Retinal pigment epithelial cell (primary cell): ENCODE measurements at places on chromosomes 5 and 9.
A peak's percentile ranks its signal among the peaks of the same experiment; 100 is the strongest.

DNA sequence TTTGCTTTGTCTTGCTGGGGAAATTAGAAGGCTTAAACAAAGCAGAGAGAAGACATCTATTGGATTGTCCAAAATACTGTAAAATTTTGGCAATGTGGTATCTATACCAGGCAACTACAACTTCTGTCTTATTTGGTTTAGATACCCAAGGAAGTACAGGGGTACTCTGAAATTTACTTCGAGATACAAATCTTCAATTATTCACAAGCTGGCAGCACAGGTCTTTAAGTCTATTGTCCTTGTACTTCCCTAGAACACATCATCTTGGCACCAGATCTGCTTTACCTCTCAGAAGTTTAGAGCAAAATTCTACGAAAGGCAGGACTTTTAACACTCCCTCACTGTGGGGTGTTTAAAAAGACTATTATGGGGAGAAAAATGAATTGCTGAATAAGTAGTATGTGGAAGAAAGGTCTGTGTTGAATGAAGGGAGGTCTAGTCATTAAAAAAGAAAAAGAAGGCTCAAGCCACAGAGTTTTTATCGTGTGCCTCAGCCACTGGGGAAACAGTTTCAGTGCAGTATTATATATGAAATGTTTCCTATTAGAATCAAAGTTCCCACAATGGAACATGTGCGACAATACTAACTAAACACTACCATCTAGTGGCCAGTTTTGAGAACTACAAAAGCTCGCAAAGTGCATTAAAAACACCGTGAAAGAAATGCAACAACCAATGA lies 93.7 kb downstream of the PDE4D start:
- DNase-seq: no peak

GRCh38 chr9:17165764-17166163 lies 30.9 kb downstream of the CNTLN start:
- no peak for DNase-seq

DNA sequence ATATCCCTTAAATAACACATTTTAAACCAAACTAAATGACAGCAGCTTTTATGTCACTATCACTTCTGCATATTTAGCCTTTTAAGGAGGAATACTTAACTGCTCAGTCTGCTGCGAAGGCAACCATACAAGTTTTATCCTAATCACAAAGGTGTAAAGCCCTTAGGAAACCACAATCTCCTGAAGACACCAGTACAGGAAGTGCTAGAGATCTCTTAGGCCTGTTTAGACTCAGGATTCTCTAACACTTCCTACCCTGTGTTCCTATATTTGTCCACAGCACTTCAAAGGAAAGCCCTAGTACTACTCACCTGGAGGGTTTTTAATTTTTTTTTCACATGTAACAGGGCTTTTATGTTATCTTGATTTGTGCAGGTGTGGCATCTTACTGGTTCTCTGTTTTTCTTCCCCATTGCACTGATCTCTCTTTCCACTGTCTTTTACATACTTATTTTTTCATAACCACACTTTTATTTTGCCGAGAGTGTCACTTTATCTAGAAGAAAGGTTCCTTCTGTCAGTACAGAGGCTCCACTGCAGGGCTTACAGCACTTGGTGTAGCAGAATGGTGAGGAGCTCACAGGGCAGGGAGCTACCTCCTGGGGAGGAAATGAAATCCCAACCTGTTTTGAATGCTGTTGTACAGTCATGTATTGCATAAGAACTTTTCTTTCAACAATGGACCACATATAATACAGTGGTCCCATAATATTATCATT lies 1060.6 kb upstream of the ACO1 start:
- no peak for DNase-seq

GRCh38 chr9:98231770-98232478 lies 23.5 kb downstream of the TBC1D2 start:
- peak; percentile 96 for DNase-seq

DNA sequence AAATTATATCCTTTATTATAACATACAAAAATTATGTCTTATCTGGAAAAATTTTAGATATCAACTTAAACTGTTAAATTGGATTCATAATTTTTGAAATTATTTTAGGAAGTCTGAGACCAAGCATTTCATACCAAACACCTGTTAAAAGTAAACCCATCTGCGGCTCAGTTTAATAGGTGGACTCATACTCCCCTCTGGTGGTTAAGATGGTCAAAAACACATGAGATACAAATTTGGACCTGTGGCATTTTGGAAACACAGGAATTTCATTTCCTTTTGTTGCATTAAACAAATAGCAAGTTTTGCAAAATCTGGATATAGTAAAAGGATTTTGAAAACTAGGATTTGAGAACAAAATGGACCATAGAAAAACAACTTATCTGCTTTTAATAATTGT lies 53.7 kb downstream of the RGMB start:
- peak; percentile 7 for DNase-seq

- DNase-seq: no peak
Measured at GRCh38 chr5:138095100-138095907, 11.5 kb downstream of the WNT8A start.

- no peak for DNase-seq
Measured at GRCh38 chr9:131227959-131228460, 48.3 kb downstream of the FAM78A start.

DNA sequence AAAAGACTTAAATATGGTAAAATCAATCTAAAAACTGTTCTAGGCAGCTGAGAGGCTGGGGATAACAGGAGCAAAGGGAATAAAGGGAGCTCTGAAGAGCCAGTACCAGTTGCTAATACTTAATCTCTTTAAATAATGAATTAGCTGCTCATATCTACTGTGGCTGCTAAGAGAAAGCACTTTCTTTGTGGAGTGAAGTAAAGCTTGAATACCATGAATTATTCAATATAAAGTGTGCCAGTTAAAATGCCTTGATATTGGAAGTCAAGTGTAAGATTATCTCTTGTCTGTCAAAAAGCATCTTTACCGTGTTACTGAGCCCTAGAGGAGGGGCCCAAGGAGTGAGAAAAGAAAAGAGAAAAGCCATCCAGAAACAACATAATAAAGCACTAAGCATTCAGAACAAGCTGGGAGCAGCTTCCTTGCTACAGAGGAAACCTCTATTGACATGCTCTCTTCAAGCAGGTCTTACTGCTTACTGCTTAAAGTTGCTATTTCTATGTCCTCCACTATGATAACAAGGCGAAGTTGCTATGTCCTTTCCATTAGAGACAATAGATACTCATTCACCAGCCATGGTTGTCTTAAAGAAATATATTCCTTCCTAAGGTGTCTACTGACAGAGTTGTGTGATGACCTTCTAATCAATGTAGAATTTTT lies 297.4 kb downstream of the CETN3 start:
- no peak for DNase-seq

DNA sequence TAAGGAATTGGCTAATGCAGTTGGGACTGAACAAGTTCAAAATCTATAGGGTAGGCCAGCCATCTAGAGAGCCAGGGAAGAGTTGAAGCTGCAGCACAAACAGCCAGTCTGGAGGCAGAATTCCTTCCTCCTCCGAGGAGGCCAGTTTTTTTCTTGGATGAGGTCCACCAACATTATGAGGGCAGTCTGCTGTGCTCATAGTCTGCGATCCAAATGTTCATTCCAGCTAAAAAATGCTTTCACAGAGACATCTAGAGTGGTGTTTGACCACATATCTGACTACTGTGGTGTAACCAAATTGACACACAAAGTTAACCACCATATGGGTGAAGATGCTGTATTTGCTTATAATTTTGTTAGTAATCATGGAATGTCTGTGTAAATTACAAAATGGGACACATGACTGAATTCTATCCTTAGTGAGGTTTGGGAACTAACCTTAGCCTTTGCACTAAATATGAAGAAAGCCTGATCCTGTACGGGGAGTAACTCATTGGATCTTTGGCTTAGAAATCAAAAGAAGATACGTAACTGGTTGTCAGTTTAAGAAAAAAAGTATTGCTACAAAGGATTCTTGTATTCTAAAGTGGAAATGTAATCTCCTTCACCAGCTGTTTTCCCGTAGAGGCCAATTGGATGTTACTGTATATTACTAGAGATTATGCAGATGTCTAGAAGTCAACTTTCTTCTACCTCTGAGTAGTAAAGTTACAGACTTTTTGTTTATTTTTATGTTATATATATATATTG lies 70.6 kb downstream of the SPIN1 start:
- DNase-seq: no peak

- DNase-seq: no peak
Measured at GRCh38 chr9:93182572-93182971, 1.4 kb upstream of the WNK2 start.

- DNase-seq: no peak
Measured at GRCh38 chr9:110814159-110814558, 145.6 kb downstream of the MUSK start.

DNA sequence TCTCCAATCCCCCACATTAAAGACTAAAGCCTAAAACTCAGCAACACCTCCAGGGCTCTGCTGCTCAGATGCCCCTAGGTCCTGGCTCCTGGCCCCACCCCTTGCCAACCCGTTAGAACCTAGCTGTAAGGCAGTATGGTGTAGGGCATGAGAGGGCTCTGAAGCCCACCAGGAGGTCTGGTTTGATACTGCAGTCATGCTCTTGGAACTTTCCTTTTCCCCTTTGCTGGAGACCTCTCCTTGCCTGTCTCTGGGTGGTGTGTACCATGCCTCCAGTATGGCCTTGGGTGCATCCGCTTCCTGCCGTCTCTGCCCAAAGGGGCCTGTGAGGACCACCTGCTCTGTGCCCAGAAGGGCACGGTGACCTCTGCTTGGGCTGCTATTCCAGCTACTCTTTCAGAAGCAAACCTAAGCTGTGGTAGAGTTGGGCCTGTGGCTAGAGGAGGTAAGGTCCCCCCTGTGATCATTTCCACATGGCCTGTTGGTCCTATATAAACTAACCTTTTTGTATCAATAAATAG lies 3.5 kb downstream of the TENT4A start:
- no peak for DNase-seq

GRCh38 chr9:134571946-134572917 lies 69.4 kb upstream of the COL5A1 start:
- no peak for DNase-seq

GRCh38 chr5:1011226-1011631 lies 2.6 kb downstream of the NKD2 start:
- no peak for DNase-seq

- DNase-seq: peak; percentile 42
Measured at GRCh38 chr5:57986761-57987341, 473.0 kb downstream of the PLK2 start.

DNA sequence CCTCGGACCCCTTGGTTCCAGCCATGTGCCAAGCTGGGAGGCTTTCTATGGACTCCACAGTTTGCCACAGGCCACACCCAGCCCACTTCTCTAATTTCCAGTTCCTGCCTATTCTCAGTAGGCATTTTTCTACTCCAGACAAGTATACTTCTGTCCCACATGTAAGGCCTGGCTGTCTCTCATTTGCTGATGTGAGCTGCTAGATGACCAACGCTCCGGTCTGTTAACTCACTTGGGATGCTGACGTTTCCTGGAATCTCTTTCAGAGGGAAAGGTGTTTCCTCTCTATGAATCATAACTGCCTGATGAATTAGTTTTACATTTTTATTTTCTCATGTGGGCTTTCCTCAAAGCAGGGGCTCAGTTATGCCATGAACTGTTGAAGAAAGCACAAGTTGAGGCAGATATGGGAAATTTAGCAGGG lies 36.3 kb downstream of the ERGIC1 start:
- DNase-seq: peak; percentile 80

DNA sequence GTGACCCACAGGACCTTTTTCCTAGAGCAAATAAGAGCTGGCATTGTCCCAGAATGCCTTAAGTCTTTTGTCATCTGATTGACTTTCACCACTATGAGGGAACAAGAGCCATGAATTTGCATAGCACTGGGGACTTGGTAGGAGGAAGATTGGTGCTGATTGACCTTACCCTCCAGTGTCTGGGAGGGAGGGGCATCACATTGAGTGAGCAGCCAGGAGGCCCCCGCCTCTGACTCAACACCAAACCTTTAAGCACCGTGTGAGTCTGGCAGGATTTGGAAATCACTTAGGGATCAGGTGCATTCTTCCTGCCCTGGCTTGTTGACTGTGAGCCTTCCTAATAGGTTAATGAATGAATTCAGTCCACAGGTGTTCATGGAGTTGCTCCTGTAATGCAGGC lies 40.7 kb downstream of the WNK2 start:
- peak; percentile 86 for DNase-seq

DNA sequence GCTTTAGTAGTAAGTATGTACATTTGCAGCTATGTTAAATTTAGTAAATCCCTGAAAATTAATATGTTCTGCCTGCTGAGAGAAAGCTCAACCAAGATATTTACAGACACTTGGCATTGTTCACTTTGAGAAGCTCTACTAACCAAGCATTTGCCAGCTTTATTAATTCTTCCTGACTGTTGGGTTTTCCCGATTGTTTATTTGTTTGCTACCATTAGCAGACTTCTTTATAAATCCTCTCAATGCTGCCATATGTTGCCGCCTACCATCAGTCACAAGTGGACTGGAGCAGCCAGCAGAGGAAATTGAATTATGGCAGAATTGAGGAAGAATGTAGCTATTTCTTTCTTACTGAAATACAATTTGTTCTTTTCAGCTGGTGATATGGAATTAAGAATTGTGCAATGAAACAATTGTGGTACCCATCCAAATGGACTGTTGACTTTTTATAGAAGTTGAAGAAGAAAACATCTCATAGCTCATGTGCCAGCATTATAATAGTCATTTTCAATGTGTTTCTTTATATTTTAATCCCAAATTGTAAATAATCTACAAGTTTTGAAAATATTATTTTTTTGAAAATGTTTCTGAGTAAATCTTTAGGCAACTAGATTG lies 588.7 kb upstream of the CDH6 start:
- no peak for DNase-seq

DNA sequence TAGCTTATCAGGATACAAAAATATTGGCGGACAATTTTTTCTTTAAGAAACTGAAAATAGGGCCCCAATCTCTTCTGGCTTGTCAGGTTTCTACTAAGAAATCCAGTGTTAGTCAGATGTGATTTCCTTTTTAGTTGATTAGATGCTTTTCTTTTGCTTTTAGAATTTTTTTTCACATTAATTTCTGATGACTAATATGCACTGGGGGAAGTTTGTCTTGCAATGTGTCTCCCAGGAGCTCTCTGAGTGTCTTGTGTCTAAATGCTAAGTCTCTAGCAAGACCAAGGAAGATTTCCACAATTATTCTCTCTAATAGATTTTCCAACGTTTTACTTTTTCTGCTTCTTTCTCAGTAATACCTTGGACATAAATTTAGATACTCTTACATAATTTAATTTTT lies 559.8 kb upstream of the TYRP1 start:
- DNase-seq: no peak

- DNase-seq: no peak
Measured at GRCh38 chr9:107348836-107349235, 65.8 kb downstream of the RAD23B start.

GRCh38 chr9:138023394-138024124 lies 146.0 kb downstream of the CACNA1B start:
- DNase-seq: no peak

- peak; percentile 43 for DNase-seq
Measured at GRCh38 chr5:102910240-102911226, 155.4 kb downstream of the PAM start.

GRCh38 chr5:101605700-101606099 lies 690.4 kb downstream of the SLCO4C1 start:
- no peak for DNase-seq

GRCh38 chr5:154477382-154478223 lies 424 bp downstream of the HAND1 start:
- no peak for DNase-seq
